Activated T-cell treated with anti-CD3 and anti-CD28 coated beads, Interleukin-2, amount 50 U/mL, for 72 hours (primary cell): ENCODE measurements at places on chromosomes 5 and 9.

DNA sequence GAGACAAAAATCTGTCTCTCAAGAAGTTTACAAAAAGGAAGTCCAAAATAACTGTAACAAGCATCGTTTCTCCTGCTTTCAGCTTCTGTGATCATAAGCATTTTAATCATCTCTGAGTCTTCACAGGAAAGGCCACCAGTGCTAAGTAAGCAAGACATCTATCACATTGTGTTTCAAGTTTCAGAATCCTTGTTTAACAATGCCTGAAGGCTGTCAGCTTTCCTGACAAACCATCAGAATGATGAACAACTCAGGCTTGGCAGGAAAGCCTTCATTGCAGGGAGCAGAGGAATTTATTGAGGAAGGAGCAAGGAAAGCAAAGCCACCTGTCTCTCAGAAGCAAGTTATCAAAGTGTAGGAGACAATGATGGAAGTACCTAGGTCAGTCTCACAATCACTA lies 143.5 kb upstream of the DAPK1 start:
- DNase-seq, result no peak

- DNase-seq, result no peak
Measured at GRCh38 chr5:137146402-137146890, 352.7 kb downstream of the SPOCK1 start.

- no peak for DNase-seq
Measured at GRCh38 chr5:66620711-66621110, 24.5 kb downstream of the MAST4 start.

DNA sequence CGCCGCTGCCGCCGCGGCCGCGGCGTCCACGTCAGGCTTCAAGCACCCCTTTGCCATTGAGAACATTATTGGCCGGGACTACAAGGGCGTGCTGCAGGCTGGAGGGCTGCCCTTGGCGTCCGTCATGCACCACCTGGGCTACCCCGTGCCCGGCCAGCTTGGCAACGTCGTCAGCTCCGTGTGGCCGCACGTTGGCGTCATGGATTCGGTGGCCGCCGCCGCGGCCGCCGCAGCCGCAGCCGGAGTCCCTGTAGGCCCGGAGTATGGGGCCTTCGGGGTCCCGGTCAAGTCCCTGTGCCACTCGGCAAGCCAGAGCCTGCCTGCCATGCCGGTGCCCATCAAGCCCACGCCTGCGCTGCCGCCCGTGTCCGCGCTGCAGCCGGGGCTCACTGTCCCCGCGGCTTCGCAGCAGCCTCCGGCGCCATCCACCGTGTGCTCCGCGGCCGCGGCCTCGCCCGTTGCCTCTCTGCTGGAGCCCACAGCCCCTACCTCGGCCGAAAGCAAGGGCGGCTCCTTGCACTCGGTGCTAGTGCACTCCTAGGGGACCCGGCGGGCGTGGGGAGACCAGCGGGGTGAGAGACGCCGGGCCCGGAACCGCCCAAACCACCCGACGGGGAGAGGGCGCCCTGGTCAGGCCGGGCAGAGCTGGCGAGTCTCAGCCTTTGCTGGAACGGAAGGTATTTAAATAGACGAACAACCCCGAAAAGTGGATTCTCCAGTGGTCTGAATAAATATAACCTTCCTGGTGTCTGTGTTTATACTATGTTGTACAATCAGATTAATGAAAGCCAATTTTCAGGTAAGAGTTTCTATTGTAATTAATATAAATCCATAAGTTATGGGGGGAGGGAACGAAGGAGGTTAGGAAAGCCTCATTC lies 1.2 kb downstream of the FOXB2 start:
- no peak for DNase-seq

- DNase-seq, result no peak
Measured at GRCh38 chr5:155620821-155621410, 607.4 kb downstream of the KIF4B start.

DNA sequence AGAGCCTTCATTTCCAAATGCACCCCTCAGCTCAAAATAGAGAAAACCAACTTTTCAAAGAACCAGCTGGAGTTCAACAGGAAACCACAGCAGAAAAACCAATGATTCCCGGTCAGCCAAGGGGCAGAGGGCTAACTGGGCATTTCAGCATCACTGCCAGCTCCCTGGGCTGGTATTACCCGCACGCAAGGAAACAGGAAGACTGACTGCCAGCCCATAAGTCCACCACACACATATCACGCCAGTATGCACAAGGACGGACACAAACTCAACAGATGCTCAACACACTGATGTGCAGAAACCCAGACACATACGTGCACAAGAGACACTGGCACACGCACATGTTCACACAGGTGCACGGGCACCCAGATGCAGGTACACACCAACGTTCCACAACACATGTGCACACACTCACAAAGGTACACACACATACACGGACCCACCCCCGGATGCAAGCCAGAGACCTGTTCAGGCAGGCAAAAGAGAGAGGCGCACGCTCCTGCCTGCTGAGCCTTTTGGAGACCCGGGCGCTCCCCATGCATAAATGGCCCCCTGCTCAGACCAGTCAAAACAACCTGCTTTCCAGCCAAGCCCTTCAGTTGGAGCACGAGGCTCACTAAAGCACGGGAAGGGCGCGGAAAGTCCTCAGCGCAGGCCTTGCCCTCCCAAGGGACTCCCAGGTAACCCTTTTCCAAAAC lies 2.1 kb downstream of the ADAMTS2 start:
- no peak for DNase-seq

DNA sequence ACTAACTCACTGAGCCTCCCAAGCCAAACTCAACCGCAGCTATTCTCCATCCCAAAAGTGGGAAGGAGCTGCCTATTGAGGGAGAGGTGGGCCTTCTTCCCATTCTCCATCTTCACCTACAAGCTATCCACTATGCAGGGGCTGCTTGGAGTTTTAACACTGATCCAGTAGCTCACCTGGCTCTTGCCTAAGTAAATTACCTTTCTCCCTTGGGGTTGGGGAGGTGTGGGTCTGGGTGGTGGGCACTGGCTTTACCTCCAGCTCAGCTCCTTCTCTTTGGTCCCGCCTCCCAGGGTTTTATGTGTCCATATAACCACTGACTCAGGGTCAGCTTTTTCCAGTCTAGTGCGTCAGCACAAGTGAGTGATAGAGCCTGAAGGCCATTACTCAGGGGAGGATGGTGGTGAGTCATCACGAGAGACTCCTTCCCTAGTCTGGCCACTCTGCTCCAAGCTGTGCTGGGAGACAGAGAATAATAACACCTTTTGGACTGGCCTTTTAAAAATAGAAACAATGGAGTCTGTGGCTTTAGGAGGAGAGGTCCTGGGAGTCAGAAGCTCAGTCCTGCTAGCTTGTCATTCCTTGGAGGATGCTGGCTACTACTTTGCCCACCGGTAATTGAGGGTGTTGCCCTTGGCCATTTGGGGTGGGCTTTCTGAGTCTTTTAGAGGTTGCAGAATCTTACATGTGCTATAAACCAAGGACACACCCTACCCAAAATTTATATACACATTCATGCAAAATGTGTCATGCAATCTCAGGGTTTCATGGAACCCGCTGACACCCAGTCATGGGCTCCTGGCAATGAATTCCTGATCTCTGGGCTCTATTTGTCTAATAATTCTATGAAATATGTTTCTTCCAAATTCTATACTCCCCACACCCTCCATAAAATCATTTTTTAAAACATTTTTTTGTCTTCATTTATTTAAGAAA lies 35.6 kb upstream of the ATP6V1G1 start:
- no peak for DNase-seq

DNA sequence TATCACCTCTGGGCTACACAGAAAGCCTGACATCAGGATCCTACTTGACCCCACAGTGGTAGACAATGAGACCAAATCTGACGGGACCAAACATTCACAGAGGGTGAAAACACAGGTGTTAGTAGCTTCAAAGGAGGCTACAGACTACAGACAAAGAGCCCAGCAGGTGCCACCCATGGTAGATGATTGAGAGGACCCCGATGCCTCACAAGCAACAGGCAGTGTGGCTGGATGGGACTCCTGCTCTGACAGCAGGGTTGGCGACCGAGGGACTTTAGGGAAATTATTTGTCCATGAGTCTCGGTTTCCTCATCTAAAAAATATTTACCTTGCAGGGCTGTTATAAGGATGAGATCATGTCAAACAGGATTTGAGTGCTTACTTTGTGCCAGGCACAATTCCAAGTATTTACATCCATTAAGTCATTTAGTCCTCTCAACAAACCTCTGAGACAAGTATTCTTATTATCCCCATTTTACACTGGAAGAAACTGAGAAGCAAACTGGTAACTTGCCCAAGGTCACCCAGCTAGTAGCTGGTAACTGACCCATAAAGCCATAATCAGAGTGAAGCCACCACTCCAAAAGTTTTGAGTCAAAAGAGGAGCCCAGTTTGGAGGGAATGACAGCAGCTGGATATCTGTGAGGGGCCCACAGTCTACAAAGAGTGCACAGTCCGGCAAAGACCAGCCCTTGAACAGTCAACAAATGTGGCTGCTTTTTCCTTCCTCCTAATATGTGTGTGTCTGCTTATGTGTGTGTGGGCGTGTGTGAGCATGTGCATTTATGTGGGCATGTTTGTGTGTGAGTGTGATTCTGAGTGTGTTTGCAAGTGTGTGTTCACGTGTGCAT lies 502.0 kb downstream of the BNC2 start:
- DNase-seq, result no peak

DNA sequence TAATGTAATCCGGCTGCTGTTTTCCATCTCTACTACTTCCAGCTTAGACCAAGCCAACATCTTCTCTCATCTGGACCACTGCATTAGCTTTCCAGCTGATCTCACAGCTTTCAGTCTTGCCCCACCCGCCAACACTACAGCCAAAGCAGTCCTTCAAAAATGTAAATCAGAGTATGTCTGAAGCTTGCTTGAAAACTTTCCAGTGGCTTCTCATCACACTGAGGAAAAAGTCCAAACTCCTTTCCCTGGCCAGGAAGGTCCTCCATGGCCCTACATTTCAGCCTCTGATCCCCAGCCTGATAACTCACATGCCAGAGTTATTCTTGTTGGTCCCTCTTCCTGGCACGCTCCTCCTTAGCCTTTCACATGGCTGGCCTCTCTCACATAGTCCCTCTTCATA lies 38.5 kb downstream of the TTC1 start:
- DNase-seq, result no peak

GRCh38 chr5:95530416-95530815 lies 24.4 kb downstream of the SKIC3 start:
- DNase-seq, result no peak

DNA sequence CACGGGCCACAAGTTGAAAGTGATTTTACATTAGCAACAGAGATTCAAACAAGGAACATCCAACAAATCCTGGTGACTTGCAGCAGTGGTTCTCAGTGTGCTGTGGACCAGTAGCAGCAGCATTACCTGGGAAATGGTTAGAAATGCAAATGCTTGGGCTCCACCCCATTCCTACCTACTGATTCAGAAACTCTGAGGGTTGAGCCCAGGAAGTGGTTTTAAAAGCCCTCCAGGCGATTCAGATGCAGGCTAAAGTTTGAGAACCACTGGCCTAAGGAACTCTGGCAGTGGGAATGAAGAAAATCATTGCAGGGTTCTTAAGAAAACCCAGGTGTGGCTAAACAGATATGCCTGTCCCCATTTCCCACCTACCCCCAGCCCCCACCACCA lies 398.8 kb downstream of the ENC1 start:
- DNase-seq, result no peak

- peak; percentile 65 for DNase-seq
Measured at GRCh38 chr9:7570107-7570720, 229.4 kb downstream of the DMAC1 start.

DNA sequence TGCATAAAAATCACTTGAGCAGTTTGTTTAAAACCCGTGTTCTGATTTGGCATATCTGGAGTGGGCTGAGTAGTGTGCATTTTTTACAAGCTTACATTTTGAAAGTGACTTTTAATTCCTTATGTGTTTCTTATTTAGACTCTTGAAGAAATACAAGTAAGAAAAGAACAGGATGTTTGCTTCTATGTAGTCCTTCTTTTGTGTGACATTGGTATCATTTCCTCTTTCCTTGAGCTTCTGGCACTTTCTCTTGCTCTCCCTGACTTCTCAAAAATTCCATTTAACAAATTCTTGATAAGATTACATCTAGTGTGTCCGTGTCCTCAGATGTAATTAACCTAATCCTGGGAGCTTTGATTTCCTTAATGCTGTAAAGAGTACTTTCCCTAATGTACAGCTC lies 12.5 kb downstream of the GARNL3 start:
- DNase-seq, result no peak
